ENCODE measurements at places on chromosomes 7 and 10.

DNA sequence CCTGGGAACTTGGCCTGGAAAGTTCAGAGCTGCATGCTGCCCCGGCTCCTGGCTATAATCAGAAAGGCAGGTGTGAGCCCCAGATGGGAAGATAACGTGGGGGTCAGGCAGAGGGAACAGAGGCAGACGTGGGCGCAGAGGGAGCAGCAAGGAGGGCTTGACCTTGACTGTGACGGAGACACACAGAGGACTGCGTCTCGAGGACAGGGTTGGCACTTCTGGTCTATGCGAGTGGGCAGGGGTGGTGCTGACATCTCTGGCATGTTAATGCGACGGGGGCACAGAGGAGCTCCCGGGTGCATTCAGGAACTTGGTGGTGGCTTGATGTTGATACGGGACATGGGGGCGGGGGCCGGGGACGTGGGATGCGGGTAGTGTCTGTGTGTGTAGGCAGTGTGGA lies 232.1 kb upstream of the GRB10 start:
- no peaks in the 10 kb centered on the region for H3K36me3 ChIP-seq
- DNase-seq, result no peak
- no peak overlapping the region for H3K27ac ChIP-seq
- no peaks in the 10 kb centered on the region for H3K27me3 ChIP-seq

GRCh38 chr7:141704741-141705140 lies 2.8 kb upstream of the DENND11 start:
- peaks cover 2% of the 10 kb centered on the region for H3K27me3 ChIP-seq
- H3K27ac ChIP-seq, result no peak overlapping the region
- H3K36me3 ChIP-seq, result peaks cover 2% of the 10 kb centered on the region
- no peak for DNase-seq
- H3K4me1 ChIP-seq, result peaks cover 17% of the 10 kb centered on the region

- H3K27me3 ChIP-seq, result no peaks in the 10 kb centered on the region
- DNase-seq, result no peak
- peak overlapping the region; percentile 97 for H3K27ac ChIP-seq
- H3K4me3 ChIP-seq, result peak overlapping the region; percentile 89
Measured at GRCh38 chr10:87816163-87816897, 1.7 kb downstream of the ATAD1 start.

DNA sequence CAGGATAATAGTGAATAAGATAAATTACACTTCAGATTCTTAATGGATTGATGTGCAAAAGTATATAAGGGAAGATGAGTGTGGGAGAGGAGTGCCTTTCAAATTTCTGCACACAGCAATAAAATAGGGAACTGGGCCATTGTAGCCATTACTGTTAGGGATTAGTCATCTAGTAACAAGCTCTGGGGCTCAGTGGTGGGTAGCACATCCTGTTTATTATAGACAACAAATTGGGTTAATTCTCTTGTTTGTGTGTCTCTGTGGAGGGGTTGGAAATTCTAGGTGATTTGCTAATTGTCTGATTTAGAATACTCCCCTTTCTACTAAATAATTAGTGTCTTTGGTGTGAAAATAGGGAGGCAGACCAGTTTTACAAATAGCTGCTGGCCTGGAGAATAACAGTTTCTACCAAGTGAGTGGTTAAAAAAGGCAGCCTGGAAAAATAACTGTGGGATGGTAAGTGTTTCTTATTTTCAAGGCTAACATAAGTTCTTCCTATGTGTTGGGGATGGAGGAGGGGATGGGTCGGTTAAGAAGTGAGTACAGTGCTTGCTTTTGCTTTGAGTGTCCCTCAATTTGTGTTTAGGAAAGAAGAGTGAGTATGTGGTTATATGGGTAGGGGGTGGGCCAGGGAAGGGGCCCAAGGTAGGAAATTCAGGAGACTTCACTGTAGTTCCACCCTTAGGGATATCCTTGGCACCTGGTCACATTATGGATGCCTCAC lies 43.3 kb upstream of the TMEM248 start:
- H3K27ac ChIP-seq, result peak overlapping the region; percentile 10
- H3K27me3 ChIP-seq, result no peaks in the 10 kb centered on the region
- peaks cover 10% of the 10 kb centered on the region for H3K4me1 ChIP-seq

DNA sequence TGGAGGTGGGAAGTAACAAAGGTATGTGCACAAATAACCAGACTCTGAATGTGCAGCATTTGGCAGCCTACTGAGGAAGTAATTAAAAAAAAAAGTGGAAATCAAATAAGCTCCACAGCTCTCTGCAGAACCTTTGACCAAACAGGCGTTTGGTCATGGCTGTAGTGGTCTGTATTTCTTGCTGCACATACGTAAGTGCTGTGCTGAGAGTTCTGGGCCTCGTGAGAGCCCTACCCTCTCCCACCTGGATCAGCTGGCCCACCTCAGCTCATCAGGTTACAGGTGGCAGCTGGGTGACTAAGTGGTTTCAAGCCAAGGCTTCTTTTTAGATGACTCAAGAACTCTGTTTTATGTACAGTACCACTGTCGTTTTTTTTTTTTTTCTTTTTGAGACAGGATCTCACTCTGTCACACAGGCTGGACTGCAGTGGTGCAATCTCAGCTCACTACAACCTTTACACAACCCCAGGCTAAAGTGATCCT lies 178.2 kb upstream of the KLF6 start:
- H3K4me3 ChIP-seq, result no peak overlapping the region
- no peak for DNase-seq
- no peaks in the 10 kb centered on the region for H3K27me3 ChIP-seq
- H3K36me3 ChIP-seq, result no peaks in the 10 kb centered on the region
